ENCODE measurements at places on chromosomes 5 and 9.

DNA sequence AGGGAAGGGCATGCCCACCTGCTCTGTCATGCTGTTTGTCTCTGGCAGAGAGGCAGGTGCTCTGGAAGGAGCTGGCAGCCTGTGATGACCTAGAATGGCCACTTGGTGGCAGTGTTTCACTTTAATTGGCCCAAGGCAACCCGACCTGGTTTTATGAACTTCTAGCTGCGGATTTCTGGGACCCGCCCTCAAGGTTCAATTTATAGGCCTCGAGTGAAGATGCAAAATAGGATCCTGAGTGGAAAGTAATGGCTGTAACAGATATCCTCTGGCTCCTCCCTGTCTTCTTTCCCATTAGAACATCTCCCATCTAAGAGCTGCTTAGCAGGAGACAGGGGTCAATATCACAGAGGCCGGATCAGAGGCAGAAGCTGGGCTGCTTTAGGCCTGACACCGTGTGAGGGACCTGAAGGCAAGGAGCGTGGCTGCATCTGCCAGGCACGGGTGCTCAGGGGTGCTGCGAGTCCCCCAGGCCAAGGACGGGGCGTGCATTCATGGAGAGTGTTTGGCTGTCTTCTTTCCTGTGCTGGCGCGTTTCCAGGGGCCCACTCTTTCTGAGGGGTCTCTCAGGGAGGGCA lies 56.7 kb upstream of the SLC28A3 start:
- peak; percentile 63 for DNase-seq

DNA sequence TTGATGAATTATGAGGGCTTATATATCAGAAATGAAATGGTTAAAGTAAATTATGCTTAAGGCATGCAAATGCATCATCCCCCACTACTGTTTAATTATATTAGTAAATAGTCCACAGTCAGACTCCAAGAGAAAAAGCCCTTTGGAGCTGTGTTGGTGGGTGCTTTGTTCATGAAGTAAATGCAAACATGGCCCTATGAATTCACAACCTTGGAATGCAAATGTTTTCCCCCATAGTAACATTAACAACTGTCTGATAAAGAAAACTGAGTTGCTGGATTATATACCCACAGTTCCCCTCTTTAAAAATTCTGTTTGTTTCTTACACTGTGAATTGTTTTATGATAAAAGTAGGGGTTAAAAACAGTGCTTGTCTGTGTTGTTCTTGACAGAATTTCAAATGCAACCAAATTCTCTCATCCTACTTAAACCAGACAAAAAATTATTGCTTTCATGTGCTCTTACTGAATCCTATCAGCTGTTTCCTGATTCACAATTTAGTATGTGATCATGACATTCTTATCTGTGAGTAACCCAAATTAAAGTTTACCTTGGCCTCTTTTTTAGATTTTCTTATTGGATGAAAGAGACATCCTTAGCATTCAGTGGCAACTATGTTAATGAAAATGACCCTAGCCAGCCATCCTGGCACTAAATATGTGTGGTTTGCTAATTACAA lies 48.5 kb upstream of the SNCAIP start:
- no peak for DNase-seq

DNA sequence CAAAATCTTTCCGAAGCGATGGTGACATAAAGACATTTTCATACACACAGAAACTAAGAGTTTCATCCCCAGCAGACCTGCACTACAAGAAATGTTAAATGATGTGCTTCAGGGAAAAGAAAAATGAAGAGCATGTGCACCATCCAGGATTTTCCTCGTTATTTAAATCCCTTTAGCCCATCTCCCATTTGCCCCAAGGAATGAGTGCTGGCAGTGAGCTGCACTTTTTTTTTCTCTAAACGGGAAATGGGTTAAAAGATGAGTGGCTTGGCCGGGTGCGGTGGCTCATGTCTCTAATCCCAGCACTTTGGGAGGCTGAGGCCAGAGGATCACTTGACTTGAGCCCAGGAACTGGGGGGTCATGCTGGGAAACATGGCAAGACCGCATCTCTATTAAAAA lies 6.8 kb upstream of the LRRC14B start:
- DNase-seq, result no peak

GRCh38 chr5:100792781-100793180 lies 110.3 kb downstream of the ST8SIA4 start:
- DNase-seq, result no peak

DNA sequence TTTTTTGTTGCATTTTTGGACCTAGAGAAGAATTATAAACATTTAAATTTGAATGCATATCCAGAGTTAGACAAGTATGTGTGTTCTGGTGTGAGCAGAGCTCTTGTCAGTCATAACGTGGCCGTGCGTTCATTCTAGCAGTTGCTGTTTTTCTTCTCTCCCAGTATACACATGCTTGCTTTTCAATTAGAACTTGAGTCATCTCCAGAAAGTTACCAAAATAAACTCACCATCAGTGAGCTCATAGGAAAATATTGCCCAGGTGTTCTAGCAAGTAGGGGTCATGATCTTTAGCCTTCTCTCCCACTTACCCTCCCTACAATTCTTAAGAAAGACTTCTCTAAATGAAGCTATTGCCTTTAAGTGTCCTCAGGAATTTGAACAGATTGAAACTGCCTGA lies 247.5 kb upstream of the TUT7 start:
- DNase-seq, result no peak

GRCh38 chr5:143182901-143183820 lies 220.3 kb downstream of the NR3C1 start:
- no peak for DNase-seq

GRCh38 chr5:68460147-68460798 lies 244.7 kb downstream of the PIK3R1 start:
- no peak for DNase-seq

DNA sequence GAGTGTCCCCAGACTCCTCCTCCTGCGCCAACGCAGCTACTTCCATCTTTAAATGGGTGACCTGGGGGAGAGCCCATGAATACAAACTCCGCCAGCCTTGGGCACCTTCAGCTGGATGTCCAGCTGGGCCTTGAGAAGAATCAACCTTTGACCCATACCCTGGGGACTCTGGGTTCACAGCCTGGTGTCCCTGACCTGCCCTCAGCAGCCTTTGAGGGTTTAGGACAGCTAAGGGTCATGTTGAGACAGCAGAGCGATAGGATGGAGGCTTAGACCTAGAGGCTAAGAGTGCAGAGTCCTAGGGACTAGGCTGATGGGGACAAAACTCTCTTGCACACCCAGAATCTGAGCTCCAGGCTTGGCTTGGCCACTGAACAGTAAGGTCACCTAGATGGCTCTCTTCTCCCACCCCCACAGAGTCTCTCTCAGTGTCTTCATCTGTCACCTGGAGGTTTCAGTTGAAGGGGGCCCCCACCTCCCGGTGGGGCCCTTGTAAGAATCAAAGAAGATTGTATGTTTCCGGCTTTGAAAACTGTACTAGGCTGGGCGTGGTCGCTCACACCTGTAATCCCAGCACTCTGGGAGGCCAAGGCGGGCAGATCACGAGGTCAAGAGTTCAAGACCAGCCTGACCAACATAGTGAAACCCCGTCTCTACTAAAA lies 6.7 kb upstream of the AQP3 start:
- DNase-seq, result no peak

GRCh38 chr5:125085797-125086505 lies 339.5 kb upstream of the ZNF608 start:
- DNase-seq, result no peak

GRCh38 chr5:14821100-14821845 lies 50.3 kb downstream of the ANKH start:
- peak; percentile 45 for DNase-seq

DNA sequence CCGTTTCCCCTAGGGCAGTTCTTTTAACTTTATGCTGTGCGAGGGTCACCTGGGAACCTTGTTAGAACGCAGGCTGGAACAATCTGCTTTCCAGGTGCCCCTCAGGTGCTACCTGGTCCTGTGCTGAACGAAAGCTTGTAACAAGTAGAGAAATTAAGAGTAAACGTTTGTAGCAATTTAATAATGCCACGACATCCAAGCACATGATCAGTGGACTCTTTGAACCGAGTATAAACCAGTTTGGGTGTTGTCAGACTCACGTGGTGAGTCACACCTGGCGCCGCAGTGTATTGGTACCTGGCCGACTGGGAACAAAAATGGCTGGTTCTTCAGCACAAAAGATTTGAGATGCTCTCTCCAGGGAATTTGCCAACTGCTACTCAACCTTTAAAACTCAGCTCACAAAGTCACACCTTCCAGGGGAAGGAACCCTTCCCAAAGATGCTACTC lies 926 bp upstream of the MYO10 start:
- no peak for DNase-seq

- no peak for DNase-seq
These were observed 67.1 kb upstream of the HSPB3 start for GRCh38 chr5:54388409-54388808.

DNA sequence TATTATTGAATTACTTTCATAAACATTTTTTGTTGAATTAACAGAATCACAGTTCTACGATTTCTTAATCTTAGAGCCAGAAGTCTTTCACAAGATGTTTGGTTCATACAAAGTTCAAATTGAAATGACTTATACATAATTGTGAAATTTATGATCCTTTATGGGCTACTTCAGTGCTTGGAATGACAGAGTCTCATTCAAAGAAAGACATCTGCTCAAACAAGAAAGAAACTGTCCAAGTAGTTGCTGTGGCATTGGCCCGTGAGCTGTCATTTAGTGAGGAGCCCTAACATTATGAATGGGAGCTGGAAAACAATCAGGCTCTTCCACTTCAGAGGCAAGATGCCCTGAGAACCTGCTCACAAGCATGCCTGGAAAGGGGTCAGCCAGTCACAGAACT lies 63.4 kb downstream of the AUH start:
- DNase-seq, result peak; percentile 57

DNA sequence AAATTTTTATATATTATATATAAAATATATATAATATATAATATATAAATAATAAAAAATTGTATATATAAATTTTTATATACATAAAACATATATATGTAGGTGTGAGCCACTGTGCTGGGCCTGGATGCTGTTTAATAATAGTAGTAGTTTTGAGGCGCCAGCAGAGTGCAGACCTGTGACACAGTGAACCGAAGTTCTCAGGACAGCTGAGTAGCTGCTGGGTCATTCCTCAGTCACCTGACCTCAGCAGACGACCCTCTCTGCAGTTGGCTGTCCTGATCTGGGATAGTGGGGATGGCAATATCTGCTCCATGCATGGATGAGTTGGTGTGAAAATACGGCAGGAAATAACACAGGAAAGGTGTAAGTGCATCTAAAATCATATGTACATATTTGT lies 3.3 kb upstream of the SNX18 start:
- DNase-seq, result no peak

- no peak for DNase-seq
These were observed 499.1 kb downstream of the DMAC1 start for GRCh38 chr9:7300484-7300883.

DNA sequence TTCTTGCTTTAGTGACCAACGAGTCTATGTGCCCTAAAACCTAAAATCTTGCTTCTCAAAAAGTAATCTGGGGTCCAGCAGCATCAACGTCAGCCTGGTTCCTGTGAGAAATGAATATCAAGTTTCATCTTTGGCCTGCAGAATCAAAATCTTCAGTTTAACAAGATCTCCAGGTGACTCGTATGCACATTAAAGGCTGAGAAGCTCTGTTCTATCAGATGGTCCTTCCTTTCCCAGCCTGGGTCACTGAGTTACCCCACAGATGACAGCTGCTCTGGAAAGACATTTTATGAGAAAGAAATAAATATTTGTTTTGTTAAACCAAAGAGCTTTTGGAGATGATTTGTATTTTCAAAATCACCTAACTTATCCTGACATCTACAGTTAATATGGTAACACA lies 75.8 kb downstream of the ADAMTSL1 start:
- DNase-seq, result no peak

DNA sequence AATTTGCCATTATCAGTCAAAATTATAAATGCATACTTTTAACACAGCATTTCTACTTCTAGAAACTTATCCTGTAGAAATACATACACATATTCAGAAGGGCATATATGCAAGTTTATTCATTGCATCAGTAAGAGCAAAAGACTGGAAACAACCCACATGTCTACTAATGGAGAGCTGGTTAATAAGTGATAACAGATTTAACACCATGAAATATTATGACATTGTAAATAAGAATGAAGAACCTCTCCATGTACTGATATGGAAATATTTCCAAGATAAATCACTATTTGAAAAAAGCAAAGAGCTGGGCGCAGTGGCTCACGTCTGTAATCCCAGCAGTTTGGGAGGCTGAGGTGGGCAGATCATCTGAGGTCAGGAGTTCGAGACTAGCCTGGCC lies 54.5 kb downstream of the ELOVL7 start:
- DNase-seq, result no peak

- DNase-seq, result no peak
These were observed 7.8 kb downstream of the CCT5 start for GRCh38 chr5:10257870-10258269.

GRCh38 chr9:90801241-90801972 lies at the start of gene SYK:
Gene SYK, plus strand, starts transcription at chr9:90801819. Its CDS starts 42,080 bp downstream, at chr9:90843899.
- no peak for DNase-seq

DNA sequence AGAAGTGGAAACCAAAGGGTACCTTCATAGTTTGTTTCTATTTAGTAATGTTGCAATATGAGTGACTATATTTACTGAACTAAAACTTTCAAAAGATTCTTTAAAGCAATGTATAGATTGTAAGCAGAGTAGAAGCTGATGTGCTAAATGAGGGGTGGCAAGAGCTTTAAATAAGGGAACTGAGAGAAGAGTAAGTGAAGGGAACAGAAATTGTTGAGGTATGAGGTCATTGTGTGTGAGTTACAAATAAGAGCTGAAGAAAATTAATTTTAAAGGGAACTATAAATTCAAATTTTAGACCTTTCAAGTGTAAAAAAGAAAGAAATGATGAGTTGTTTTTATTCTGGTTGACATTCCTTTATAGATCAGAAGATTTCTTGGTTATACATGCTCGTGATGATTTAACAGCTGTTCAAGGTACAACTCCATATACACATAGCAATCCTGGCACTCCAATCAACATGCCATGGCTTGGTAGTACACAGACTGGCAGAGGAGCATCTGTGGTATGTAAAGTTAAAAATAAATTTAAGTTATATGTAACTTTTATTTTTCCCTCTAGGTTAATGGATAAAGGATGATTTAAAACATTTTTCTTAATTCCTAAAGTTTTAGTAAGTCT lies 135.1 kb upstream of the TNFAIP8 start:
- DNase-seq, result no peak

DNA sequence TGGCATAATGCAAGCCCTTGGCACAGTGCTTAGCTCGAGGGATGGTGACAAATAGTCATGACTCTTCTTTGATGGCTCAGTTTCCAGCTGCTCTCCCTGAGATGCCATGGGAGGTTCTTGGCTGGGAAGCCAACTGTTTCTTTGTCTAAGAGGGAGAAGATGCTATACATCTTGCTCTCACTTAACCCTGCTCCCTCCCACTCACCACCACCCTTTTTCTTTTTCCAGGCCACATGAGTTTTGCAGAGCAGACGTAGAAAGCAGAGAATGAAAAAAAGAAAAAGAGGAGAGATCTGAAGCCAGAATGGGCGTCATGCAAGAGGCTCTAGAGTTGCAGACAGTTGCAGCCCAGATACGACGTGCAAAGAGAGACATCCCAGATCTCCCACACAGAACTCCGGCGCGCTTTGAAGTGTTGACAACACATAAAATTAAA lies 160.5 kb downstream of the FGF18 start:
- no peak for DNase-seq

Measured in COLO829 (cell line).